ENCODE measurements at places on chromosomes 11 and 22.

DNA sequence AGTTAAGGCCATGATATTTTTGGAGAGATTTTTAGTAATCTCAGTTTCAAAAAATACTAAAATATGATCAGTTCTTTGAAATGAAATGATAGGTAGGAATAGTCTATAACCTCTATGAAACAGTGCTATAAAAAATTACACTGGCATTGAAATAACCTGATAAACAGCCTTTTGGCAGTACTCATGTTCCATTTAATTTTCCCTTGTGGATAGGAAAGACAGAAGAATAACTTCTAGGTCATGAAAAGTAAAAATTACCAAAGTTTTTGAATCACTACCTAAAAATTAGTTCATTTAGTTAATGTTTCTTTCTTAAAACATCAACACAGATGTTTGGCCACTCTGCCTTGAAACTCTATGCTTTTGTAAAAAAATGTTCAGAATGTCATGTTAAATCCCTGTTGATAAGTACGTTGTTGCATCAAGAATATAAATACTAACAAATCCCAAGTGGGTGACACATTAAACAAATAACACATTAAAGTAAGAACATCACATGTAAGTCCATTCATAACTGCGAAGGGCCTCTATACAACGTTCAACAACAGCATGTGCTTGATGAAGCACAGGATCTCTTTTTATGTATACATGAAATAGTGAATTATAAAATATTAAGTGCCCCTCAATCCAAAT lies 290.2 kb downstream of the SWAP70 start:
- DNase-seq, result no peak

DNA sequence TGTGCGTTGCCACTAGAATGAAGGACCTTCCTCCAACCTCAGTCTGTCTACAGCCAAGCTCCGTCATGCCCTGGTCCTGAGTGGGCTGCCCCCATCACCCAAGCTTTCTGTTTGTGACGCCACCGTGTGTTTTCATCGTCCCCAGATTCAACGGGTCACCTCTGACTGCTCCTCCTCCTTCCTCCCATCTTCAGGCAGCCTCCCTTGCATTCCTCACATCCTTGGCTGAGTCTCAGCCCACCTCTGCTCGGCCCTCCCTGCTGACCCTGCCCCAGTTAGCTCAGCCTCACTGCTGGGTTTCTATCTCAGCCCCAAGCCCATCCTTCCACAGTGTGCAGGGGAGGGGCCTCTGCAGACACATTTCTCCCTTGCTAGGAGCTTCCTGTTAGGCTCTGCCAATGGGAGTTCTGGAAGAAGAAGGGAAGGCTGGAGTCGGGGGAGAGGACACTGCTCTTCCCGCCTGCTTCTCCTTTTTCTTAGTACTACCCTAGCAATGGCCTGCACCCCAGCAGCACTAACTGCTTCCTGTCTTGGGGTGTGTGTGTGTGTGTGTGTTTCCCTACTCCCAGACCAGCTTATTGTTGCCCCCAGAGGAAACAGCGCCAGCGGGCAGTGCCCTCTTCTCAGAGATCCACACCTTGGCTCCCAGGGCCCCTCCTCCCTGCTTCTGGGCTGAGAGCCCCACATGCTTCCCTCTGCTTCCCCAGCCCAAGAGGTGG lies 5.2 kb downstream of the IFT27 start:
- no peak for DNase-seq

DNA sequence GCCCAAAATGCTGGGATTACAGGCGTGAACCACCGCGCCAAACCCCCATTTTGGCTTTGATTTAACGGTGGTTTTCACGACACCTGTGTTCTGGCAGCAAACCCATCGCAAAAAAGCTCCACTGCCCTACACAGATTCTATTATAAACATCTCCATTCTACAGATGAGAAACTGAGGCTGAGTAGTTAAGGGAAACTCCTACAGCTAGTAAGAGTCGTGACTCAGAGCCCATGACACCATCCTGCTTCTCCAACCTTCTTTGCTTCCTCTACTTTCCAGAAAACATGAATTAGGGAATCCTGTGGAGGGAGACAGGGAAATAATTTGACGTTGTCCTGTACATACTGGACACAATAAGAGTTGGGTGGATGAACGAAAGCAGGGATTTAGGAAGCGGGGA lies 429 bp upstream of the SNX15 start:
- no peak for DNase-seq

DNA sequence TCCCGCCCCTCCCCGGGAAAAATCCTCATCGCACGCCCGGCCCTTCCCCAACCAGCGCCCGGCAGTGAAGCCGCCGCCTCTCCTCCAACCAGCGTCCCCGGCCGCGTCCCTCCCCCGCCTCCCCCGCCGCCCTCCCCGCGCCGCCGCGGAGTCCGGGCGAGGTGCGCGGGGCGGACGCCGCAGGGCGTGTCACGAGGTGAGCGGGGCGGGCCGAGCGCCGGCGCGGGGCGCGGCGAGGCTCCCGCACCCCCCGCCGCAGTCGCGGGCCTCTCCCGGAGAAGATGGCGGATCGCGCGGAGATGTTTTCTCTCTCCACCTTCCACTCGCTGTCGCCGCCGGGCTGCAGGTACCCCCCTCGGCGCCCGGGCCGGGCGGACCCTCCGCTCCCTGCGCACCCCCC lies at the start of gene MAPK8IP2:
MAPK8IP2 (plus strand) TSS at position 256 of the 400 bp plus-strand sequence; CDS start at position 282, 26 bp downstream.
- no peak for DNase-seq

GRCh38 chr22:28381429-28382167 lies 298.0 kb downstream of the TTC28 start:
- DNase-seq, result no peak
